Posterior vena cava (tissue), 2 donors: ENCODE measurements at places on chromosomes 12 and 14. TPM values are rescaled to one million over a fixed set of nuclear protein-coding genes. Genes with fewer than 3 reads are reported as not detected.
A peak's percentile ranks its signal among the peaks of the same experiment; 100 is the strongest.

PTHLH gene
- 1.8 TPM for total RNA-seq

KRT71 gene
- not detected for total RNA-seq

SOCS4 gene
- 34.3 TPM for total RNA-seq

CACNA1C gene
- 71.3 TPM for total RNA-seq

CLEC4D gene
- total RNA-seq: 2.7 TPM

FGF6 gene
- total RNA-seq: not detected

PTPRB gene
- 53.4 TPM for total RNA-seq

MIPOL1 gene
- 19.6 TPM for total RNA-seq

DNA sequence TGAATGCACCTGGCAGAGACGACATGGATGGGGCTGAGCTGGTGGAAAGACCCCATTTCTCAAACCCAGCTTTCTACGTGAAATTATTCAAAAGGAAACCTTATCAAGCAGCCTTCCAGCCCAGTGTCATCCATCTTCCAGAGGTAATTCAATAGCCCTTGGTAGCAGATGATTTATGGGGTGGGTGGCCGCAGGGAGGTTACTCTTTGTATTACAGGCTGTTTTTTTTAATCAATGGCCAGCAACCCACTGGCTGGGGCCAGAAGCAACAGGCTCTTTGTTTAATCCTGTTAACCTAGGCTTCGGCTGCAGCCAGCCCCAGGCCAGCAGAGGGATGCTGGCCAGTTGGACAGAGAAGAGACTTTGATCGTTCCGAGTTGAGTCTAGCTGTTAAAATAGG lies 139.8 kb upstream of the SRRM4 start:
- DNase-seq: no peak

GRCh38 chr14:60594062-60594461 lies 55.2 kb downstream of the SIX1 start:
- no peak for DNase-seq

GRCh38 chr12:122040579-122041386 lies 19.1 kb downstream of the BCL7A start:
- no peak for DNase-seq

GRCh38 chr14:92654239-92654901 lies 94.1 kb downstream of the LGMN start:
- no peak for DNase-seq

DNA sequence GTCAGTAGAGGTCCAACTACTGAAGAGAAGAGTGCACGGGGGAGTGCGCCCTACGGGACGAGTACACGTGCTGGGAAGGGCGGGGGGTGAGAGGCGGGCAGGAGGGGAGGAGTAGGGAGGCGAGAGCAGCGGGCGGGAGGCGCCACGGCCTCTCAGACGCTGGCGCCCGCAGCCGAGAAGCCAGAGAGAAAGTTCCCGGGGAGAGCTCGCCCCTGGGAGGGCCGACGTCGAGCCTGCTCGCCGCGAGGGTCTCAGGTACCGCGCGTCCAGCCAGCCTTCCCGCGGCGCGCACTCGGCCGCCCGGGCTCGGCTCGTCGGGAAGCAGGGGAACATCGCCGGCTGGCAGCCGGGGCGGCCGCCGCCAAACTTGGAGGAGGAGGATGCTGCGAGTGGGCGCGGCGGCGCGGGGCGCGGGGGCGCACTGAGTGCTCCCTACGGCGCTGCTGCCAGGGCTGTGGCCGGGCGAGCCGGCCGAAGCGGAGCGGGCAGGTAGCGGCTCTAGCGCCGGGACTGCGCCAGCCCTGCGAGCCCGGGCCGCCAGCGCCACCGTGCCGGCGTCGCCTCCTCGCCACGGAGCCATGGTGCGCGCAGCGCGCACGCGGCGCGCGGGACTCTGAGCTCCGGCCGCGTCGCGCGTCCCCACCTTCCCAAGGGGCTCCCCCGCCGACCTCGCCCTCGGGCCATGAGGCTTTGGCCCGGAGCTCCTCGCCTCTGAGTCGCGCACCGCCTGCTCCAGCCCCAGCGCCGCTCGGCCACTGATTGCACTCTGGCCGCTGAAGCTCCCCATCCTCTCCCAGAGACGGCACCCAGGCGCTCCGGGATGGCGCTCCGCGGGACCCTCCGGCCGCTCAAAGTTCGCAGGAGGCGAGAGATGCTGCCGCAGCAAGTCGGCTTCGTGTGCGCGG lies at the start of gene SLC24A4:
SLC24A4 (plus strand) TSS at position 155 of the 905 bp plus-strand sequence; CDS start at position 821, 666 bp downstream.
- DNase-seq: no peak

GRCh38 chr14:35949920-35950513 lies 123.9 kb downstream of the BRMS1L start:
- no peak for DNase-seq

- peak; percentile 85 for DNase-seq
Observed at GRCh38 chr12:113097716-113098440, 37.7 kb downstream of the RASAL1 start.

DNA sequence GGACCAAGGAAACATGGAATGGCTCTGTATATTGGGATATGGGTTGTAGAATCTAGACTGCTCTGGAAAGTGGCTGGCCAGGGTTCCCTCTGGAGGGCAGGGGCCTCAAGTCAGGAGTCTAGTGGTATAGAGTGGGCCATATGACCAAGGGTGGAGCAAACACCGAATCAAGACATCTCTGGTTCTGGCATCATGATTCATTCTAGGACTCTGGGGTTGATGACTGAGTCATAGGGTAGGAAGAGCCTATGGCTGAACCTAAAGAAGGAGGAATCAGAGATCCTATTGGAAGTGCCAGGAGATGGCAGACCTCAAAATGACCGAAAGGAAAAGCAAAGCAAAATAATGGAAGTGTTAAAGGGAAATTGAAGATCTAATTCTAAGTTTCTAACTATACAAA lies 356.4 kb upstream of the PRICKLE1 start:
- no peak for DNase-seq

- no peak for DNase-seq
Observed at GRCh38 chr14:54756656-54757392, 145.8 kb downstream of the GCH1 start.

DNA sequence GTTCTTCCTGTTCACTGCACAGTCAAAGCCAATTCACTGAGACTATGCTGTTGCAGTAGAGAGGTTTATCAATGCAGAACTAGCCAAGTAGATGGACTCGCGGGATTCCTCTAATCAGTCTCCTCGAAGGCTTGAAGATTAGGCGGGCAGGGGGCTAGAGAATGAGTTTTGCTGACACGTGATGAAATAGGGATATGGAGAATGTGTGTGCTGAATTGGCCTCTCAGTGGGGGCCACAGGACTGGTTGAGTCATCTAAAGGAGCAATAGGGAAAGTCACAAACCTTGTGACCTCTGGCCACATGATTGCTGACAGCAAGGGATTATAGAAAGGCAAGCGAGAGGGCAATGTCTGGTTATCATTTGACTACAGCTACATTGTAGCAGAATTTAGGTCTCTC lies 12.7 kb downstream of the MIPOL1 start:
- DNase-seq: no peak

GRCh38 chr12:64819816-64820402 lies 4.5 kb upstream of the TBC1D30 start:
- DNase-seq: no peak

DNA sequence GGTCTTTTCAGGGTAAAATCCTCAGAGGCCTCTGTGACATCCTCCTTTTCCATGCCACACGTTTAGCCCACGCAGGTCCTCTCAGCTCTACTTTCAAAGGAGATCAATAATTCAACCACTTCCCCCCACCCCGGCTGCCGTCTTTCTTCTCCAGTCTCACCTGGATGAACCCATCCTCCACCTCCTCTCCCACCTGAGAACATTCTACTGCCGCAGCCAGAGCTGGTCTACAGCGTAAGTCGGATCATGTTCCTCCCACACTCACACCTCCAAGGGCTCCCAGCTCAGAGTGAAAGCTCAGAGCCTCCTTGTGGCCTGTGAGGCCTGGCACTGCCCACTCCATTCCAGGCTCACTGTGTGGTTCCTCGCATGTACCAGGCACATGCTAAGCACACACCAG lies 246.6 kb downstream of the CHST11 start:
- peak; percentile 57 for DNase-seq
